ENCODE measurements at places on chromosomes 7 and 10.

- no peak for DNase-seq
Observed at GRCh38 chr7:80393786-80394185, 118.1 kb downstream of the GNAT3 start.

DNA sequence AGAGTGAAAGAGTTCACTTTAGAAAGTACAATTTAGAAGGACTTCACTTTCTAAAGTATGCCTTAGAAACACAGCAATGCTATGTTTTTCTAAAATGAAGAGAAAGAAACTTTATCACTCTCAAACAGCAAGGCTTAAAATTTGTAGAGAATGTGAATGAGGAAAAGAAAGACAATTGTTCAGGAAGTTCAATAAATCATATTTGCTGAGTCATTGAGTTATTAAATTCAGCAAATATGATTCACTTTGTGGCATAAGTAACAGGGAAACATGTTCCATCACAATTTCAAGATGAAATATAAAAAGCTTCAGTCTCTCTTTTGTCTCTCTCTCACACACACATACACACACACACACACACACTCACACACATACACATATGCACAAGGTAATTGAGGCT is 187.9 kb downstream of the PCDH15 start:
- DNase-seq = no peak

DNA sequence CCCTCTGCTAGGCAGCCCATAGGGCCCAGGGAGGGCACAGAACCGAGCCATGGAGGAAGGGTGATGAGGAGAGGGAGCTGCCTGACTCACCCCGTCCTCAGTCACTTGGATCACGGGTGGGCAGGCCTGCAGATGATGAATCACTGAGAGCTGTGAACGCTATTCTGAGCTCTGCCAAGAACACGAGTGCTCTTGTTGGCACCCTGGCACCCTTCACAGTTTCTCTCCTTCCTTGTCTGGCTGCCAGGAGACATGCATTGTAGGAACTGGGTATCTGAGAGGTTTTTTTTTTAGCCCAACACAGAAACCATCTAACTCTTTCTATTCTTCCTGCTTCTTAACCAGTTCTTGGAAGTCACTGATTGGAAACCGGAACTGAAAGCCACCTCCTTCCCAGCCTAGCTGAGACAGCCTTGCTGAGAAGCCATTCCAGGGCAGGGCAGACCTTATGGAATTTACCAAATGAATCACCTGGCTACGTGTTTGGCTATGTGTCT is 82.1 kb downstream of the SLC37A3 start:
- DNase-seq = no peak

DNA sequence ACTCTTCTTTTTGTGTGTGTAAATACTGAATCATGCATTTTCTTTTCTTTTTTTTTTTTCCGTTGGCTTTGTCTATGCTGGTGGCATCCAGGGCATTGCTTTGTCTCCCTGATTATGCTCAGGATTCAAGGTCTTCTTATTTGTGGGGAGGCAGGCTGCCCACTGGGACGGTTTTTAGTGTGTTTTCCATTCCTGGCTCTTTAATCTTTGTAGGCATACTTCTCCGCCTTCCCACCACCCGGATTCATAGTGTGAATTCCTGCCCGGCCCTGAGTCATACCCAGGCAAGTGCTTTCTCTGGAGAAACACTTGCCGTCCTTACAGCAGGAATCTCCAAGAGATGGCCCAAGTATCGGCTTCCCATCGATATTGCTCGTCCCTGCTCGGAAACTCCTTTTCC is 5.2 kb downstream of the ZNF655 start:
- DNase-seq = no peak

- no peak for DNase-seq
Observed at GRCh38 chr10:48205918-48206317, 68.6 kb downstream of the FRMPD2 start.
